NCI-H2171 treated with DMSO at 0.1 percent for 48 hours (cell line): ENCODE measurements at places on chromosomes 6 and 20.

DNA sequence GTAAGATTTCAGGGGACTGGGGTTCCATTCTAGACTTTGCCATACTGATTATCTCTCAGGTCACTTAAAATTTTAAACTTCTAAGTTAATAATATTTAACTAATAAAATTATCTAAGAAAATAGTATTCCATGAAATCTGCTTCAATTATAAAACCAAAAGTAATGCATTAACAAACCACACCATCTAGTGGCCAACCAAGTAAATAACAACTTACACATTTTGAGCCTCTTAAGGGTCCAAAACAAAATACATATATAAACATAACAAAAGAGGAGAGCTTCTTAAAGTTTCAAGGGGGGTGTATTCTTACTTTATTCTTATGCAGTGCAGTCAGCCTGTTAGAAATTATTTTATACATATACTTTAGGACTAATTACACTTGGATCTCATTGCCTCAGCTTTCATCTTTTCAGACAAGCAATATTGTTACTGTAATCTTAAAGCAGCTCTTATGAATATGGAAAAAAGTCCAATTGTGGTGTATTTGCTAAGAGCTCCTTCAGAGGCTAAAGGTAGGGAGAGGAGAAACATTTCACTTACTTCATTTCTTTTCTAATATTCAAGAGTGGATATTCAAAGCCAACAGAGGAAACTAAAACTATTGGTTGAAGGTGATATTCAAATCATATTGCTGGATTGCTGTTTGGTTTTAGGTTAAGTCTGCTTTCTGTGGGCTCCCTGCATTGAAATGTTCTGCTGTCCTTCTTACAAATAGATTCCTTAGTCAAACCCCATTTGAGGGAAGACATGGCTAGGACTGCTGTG, 199.7 kb upstream of the SIM1 start:
- DNase-seq: peak; percentile 61

DNA sequence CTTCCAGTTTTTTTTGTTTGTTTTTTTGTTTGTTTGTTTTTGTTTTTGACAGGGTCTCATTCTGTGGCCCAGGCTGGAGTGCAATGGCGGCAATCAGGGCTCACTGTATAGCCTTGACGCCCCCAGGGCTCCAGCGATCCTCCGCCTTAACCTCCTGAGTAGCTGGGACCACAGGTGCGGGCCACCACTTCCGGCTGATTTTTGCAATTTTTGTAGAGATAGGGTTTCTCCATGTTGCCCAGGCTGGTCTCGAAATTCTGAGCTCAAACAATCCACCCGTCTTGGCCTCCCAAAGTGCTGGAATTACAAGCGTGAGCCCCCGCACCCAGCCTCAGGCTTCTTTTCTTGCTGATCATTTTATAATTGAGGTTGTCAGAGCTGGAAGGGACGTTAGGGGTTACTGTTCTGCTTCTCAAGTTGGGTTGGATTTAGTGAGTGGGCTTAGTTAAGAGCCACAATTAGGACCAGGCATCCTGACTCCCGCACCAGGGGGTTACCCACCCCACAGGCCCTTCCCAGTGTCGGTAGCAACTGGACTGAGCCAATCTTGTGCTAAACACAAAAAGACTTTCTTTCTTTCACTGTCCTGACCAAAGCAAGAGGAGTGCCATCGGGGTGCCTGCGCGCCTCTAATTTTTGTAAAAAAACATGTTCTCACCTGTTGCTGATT, 13.1 kb upstream of the ZSCAN9 start:
- no peak for DNase-seq

DNA sequence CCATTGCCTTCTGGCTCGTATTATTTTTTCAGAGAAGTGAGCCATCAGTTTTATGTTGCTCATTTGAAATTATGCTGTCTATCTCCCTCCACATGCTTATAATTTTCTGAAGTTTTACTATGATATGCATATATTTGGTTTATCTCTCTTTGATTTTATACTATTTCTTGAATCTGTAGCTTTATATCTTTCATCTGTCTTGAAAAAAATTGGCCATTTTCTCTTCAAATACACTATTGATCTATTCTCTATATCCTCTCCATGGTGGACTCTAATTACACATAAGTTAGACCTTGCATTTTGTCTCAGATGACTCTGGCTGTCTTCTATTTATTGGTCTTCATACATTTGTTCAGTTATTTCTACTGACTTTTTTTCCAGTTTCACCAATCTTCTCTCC, 13.7 kb upstream of the COL19A1 start:
- no peak for DNase-seq

GRCh38 chr6:29737707-29738630, 14.7 kb downstream of the HLA-F start:
- DNase-seq: peak; percentile 5

DNA sequence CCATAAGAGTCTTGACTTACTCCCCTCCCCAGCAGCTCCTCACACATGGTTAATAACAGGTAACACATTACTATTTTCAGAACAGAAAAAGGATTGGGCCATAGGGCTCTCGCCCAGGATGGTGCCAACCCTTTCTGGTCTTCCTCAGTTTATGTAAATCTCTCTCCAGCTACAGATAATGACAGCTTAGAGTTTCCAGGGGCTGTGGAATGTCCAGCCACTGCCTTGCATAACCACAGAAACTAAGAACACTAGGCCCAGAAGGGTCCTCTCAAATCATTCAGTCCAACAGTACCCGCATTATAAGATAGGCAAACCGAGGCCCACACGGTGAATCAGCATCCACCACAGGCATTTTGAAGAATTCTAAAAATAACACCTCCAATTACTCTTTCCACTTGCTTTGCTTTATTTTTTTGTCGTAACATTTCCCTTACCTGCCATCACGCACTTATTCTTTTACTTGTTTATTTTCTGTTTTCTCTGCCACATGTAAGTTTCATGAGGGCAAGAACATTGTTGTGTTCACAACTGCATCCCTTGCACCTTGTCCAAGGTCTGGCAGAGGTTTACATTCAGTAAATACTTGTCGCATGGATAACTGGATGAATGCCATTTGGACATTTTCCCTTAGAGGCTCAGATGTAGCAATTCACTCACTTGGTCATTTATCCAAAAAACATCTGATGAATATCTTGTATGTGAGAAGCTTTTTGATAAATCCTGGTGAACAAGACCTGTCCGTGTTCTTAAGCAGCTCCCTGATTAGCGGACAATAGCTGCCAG, 6.4 kb upstream of the SDC4 start:
- DNase-seq: no peak

DNA sequence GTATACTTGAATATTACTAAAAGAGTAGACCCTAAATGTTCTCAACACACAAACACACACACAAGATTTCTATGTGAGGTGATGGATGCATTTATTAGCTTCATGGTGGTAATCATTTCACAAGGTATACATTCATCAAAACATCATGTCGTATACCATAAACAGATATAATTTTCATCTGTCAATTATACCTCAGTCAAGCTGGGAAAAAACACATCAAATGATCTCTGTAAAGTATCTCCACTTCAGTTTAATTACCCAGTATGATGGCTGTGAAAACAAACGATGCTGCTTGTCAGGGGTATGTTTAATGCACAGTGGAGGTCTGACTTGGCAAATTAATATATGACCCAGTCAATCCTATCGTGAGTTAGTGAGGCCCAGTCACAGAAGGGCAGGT, 157.2 kb downstream of the MTFR2 start:
- no peak for DNase-seq

DNA sequence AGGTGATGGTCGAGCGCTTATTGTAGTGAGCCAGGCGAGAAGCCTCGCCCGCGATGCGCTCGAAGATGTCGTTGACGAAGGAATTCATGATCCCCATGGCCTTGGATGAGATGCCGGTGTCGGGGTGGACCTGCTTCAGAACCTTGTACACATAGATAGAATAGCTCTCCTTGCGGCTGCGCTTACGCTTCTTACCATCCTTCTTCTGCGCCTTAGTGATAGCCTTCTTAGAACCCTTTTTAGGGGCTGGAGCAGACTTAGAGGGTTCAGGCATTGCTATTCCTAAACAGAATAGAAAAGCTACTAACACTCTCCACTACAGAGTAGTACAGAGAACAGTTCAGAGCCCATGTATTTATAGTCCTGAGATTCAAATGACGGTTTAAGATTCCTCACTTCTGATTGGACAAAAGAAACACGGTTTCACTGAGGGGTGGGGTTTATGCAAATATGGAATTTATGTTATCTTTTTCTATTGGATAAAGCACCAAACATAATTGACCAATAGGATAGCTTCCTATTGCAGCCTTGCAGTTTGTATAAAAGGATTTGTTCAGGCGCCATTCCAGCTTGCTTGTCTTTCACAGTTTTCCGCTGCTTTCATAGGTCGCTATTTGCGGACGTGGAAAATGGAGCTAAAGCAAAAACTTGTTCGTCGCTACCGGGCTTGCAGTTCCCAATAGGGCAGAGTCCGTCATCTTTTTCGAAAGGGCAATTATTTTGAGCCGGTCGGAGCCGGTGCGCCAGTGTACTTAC, 43.7 kb upstream of the HFE start:
- peak; percentile 96 for DNase-seq

- no peak for DNase-seq
Measured at GRCh38 chr20:35837577-35838195, 65.9 kb downstream of the PHF20 start.

DNA sequence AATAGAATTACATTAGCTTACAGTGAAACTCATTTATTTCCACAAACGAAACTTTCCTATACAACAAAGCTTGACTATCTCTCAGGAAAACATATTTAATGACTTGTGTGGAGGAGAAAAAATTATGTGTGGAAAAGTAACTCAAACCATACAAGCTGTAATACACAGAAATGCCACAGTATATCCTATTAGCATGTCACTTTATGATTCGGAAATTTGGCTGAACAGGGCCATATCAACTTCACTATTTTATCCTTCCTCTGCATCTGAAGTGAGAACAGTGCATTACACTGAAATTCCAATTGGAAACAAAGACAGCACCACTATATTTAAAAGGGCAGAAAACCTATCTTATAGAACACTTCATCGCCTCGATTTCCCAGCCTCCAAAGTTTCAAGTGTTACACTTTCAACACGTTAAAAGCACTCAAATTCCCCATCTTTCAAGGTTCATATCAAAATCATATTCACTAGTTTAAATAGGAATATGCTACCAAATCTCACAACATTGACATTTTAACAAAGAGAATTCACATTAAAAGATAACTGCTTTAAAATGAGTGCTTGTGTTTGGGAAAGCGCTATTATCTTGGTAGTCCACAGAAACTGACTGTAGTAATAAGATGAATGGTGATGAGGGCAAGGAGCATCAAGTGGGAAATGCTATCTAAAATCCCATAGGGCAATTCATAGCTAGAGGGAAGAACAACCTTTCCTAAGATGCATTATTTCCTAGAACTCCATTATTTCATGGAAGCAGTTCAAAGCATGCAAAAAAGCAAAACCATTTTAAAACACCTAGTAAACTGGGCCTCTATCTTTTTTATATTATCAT, 1.8 kb downstream of the REV3L start:
- peak; percentile 59 for DNase-seq

GRCh38 chr6:18347021-18347577, 40.1 kb upstream of the RNF144B start:
- no peak for DNase-seq

DNA sequence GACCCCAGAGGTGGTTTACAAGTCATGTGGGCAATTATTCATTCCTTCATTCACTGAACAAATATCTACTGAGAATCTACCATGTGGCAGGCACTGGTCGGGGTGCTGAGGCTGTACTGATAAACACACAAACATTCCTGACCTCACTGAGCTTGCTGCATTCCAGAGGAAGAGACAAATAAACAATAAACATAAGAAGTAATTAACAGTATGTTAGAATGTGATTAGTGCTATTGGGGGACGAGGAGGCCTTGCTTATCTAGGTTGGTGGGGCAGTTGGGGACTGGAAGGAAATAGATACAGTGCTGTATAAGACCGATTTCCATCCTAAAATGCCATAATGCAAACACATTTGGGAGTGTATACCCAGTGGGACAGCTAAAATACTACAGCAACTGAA, 44.1 kb downstream of the MAK start:
- DNase-seq: no peak

DNA sequence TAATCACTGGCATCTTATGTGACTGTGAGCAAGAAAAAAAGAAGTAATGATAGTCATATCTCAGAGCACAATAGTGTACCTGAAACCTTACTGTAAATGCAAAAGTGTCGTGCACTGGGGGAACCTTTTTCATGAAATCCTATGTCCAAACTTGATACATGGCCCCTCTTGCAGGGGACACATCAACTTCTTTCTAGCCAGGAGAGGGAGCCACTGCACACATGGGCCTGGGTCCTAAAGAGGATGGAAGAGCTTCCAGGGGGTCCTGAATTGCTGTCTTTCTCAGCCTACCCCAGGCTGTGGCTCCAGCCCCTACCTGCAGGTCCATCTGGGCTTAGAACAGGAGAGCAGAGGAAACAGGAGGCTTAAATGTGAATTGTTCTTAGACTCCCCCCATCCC, 165.7 kb downstream of the SOD2 start:
- DNase-seq: no peak

- DNase-seq: peak; percentile 92
Measured at GRCh38 chr20:45934046-45934585, 367 bp upstream of the PCIF1 start.

- no peak for DNase-seq
Measured at GRCh38 chr20:56934888-56935287, 305.8 kb downstream of the TFAP2C start.

DNA sequence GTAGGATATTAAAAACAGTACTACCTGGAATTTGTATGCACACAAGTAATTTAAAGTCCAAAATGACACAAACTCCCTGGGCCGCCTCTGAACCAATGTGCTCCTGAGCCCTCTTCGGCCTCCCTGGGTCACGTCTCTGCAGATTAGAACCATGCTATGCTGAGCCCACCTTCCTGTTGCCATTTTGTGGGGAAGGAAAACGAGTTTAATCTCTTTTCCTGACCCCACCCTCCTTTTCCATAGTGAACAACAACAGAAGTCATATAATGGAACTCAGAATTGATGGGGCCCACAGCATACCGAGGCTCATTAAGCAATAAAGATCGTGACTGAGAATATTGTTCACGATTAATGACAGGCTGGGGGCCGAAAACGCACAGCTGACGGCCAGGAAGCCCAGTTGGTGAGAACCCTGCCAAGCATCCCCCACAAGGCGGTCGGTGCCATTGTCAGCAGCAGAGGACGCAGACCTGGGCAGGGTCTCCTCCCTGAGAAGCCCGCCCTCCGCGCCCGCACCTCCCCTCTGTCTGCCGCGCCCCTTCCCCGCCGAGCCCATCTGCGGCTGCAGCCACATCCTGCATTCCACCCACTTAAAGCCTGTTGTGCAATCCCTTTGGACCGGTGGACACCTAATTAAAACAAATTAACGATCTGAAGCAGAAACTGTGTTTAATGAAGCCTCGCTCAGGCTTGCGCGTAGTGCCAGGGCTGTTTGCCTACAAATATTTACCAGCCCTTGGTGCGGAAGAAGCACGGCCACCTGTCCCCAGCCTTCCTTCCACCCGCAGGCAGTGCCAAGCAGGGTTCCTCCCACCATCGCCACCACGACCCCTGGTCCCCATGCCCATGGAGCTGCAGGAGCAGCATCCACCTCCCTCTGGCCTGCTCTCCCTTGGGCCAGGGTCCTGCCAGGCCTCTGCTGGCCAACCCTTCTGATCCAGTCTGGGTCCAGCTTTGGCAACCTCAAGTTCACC, 68.1 kb downstream of the DLL1 start:
- peak; percentile 55 for DNase-seq

GRCh38 chr6:139887275-139887674, 512.8 kb upstream of the CITED2 start:
- DNase-seq: no peak

GRCh38 chr20:4813863-4814695, 92.4 kb downstream of the PRND start:
- no peak for DNase-seq
